ENCODE measurements at places on chromosomes 16 and 17.

DNA sequence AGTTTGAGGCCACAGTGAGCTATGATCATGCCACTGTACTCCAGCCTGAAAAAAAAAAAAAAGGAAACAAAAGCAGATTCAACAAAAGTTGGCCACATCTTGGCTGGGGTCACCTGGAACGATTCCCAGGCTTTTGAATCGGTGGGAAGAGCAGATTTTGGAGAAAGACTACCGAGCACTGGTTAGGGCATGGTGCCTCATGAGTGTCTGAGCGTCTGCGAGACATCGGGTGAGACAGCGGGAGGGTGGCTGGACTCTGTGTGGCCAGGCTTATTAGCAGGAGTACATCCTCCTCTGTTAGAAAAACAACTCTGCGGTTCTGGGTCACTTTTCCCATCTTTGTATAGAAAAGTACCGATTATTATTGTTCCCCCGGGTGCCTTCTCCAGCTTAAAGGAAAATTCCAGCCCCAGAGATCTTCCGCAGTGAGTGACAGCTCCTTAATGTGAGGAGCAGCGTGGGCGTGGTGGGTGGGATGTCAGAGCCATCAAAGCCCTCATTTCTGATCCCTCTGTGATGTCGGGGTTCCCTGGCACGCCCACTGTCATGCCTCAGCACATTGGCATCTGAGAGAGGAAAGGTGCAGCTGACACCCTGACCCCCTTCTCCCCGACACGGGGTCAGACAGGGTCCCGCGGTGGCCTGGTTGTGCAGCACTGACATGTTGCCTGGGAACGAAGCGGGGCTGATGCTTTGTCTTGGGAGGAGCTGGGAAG lies 6.9 kb downstream of the RGS9 start:
- DNase-seq: no peak

DNA sequence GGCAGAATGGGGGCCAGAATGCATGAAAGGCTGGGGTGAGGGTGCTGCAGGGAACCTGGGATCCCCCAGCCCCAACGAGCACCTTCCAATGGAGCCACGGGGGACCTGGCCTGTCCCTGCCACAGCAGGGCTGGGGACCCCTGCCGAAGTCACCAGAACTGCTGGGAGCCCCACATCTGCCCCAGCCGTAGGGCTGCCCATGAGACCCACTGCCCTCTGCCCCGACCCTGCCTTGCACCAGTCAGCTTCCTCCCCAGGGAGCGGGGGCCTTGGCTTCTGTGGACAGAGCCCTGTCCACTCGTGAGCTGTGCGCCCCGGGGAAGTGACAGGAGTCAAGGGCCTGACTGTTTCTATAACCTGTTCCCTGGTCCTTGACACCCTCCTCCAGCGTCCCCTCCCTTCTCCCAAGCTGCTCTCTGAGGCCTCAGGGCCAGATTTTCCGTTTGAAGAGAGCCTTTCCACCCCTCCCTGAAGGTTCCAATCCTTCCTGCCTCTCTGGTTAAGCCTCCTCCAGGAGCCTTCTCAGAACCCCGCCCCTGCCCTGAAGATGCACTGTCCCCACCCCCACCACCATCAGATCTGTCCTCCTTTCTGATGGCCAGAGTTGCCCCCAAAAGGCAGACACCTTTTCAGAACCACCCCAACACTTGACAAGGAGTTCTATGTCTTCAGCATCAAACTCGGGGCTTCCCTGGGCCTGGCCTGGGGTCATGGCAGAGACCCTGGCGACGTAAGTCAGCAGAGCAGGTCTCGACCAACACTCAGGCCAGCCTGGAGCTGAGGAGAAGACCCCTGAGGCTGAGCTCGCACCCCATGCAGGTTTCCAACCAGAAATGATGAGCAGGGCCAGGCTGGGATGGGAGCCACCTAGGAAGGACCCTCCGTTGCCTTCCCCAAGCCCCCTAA lies 10.7 kb upstream of the PRR29 start:
- DNase-seq: no peak

DNA sequence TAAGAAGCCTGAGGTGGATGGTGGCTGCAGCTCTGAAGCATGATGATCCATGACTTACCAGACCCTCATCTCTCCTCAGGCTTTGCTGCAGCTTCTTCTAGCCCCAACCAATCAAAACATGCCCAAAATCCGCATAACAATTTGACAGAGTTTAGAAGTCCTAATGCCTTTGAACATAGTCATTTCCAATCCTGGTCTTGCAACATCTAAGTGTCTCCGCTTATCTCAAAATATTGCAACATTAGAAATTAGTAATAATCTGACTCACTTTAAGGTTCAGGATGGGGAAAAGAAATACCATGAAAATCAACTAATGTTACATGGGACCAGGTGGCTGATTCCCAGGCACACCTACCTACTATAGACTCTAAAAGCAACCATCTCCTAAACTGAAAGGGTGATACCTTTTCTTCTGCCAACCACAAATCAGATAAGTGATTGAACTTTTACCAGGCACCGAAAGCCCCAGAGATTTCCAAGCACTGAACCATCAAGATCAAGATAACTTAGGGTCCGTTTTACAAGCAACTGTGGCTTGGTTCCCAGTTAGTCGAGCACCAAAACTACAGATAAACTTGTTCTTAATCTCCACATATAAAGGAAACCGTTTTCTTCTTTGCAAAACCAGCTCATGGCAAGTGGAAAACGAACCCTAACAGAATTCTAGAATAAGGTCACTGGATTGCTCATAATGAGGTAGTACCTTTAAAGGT lies 14.0 kb downstream of the ERN1 start:
- DNase-seq: peak; percentile 95

GRCh38 chr17:32794533-32795246 lies 82.2 kb downstream of the MYO1D start:
- no peak for DNase-seq

- DNase-seq: no peak
Measured at GRCh38 chr16:11319529-11320146, 25.6 kb upstream of the RMI2 start.

- DNase-seq: no peak
Measured at GRCh38 chr16:57653936-57654335, 14.2 kb upstream of the ADGRG3 start.

- DNase-seq: peak; percentile 27
Measured at GRCh38 chr16:25143928-25144327, 32.4 kb downstream of the LCMT1 start.

GRCh38 chr16:61823326-61823725 lies 212.9 kb downstream of the CDH8 start:
- DNase-seq: no peak
